ENCODE measurements at places on chromosomes 3 and 15.
A peak's percentile ranks its signal among the peaks of the same experiment; 100 is the strongest.

DNA sequence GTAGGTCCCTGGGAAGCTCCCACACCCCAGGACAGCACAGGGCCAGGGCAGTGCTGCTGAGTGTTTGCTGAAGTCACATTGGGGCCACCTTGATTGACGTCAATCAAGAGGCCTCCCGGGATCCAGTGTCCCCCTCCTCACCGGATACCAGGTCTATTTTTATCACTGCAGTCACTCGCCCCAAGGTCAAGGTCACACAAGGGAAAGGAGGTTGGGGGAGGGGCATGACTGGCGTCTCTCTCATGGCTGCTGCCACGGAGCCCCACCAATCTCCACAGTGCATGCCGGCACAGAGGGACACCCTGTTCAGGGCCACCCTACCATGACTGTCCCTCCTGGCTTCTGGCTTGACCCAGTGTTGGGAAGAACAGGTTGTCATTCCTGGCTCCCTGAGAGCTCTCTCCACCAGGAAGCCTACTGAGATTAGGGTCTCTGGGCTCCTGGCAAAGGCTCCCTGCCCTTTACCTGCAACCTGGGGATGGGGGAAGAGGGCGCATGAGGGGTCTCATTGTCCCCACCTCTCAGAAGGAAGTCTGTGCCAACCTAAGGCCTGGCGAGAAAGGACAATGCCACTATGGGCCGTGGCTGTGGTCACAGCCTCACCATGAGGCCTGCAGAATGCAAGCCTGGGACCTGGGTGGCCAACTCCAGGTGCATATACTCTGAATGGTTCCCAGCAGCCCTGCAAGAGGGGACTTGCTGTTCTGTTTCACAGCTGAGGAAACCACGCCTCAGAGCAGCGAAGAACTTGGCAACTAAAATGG lies 1.5 kb downstream of the MYL3 start:
- DNase-seq: no peak

GRCh38 chr3:116770815-116771450 lies 61.4 kb downstream of the TUSC7 start:
- DNase-seq: peak; percentile 35

DNA sequence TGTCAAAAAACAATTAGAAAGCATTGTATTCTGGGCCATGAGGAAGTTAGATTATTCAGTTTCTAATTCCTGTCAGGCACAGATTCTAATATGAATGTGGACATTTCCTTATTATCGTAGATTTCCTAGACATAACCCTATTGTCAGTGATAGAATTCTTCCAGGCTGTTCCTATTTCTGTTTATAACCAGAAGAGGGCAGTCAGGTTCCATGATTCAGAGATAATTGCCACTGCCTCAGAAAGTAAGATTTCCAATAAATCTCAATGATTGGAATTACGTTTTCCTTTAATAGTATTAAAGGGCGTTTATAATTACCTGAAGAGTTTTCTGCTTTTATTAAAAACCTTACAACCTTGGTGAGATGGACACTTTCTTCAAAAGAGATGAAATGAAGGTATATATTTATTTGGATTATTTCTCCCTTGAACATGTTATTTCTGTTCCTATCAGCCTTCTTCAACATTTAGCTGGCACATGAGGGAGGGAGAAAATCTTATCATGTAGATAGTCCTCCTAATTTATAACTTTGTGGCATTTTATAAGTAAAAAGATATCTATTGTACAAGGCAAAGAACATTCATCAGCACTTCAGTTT lies 439.2 kb downstream of the MCTP2 start:
- DNase-seq: peak; percentile 8

DNA sequence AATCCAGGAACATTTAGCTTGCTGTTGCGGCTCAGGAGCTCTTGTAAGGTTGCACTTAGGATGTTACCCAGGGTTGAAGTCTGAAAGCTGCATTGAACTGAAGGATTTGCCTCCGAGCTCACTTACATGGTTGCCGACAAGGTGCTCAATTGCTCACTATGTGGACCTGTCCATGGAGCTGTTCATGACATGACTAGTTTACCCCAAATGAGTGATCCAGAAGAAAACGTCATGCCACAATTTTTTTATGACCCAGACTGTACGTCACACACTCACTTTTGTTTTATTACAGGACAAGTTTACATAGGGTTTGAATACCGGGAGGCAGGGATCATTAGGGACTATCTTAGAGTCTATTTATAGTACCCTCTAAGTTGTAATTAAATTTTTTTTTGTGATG lies 21.0 kb upstream of the CLDN11 start:
- DNase-seq: no peak

GRCh38 chr3:148146947-148147826 lies 550.5 kb upstream of the AGTR1 start:
- DNase-seq: no peak

DNA sequence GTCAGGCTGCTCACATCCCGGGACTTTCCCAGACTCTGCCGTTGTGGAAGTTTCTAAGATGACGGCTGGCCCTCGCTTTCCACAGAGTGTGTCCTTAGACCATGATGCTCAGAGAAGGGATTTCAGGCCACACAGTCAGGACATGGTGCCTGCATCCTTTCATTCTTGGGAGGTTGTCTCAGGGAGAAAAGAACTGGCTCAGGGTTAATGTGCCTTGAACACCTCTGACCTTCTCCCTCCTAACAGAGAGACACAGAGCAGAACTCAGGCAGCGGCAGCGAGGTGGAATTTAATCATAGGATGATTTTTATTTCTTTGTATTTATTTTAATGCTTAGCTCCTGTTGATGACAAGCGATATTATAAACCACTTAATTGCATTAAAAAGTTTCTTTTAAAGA lies 96.9 kb upstream of the ATP2B2 start:
- no peak for DNase-seq

DNA sequence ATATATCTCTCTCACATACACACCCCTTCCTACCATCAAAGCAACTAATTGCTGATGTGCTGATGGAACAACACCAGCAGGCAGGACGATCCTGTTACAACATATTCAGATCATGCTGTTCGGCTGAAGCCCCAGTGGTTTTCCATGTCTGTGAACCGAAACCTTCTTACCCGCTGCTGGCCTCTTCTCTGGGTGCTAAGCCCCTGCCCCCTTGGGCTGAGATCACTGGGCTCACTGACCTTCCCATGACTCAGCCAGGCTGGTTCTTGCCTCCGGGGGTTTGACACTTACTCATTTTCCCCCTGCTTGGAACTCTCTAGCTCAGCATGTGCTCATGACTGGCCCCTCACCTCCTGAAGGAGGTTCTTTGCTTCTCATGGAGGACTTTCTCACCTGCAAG lies 122.0 kb upstream of the RGMA start:
- DNase-seq: no peak

GRCh38 chr3:58874248-58874741 lies 175.5 kb downstream of the CFAP20DC start:
- DNase-seq: no peak

DNA sequence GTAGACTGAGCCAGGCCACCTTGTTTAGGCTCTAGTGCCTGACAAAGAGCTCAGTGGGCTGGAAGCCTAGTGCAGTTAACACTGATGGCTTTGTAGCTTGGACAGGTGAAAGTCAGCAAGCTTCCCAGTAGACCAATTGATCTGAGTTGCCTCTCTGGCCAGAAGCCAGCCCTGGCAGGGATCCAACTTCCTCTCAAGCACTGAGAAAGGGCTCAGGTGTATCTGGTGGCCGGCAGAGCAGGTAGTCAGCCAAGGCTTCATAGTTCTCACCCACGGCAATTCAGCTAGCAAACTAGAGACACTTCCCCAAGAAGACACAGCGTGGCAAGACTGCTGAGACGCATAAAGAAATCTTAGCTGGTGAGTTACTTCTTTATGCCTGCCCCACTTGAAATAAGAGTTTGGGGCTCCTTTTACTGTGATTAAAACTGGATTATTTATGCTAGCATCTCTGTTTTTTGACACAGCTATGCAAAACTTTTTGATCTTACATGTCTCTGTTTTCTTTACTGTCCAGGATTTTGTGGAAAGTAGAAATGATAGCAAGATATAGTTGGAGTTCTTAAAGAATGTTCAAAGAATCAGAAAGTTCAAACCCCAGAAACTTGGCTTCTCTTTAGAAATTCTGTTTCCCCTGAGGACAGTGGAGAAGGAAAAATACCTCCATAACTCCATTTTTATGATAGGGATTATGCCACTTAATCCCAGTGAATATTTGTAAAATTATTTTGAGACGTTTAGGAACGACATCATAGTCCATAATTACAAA lies 8.4 kb upstream of the CA12 start:
- no peak for DNase-seq

- no peak for DNase-seq
Measured at GRCh38 chr3:24595796-24596195, 101.1 kb upstream of the THRB start.

DNA sequence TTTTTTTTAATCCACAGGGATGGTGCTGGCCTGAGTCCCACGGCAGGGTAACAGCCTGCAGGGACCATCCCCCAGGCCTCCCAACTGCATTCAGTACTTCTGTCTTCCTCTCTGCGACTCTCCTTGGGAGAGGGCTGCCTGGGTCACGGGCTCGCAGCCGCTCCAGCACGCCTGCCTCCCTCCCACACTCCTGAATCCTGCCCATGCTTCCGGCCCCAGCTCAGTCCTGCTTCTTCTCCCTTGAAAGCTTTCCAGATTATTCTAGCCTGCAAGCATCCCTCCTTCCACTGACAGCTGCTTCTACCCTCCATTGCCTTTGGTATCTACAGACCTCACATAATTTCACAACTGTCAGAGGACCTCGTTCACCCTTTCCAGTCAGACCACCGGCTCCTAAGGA lies 32.4 kb downstream of the MEGF11 start:
- DNase-seq: no peak

DNA sequence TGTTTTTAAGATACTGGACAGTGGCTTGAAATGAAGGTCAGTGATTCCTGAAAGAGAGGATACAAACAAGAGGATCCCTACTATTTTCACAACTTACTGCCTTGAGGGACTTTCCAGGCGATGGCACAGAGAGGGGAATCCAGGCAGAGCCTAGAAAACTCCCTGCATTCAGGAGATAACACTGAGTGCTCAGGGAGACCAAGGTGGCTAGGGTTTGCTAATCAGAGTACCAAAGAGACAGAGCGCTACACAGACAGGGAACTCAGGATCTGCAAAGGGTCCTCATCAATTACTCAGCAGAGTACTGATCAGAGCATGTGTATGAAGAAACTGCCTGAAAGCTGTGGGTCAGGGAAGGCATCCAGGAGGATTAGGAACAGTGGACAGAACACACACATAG lies 11.7 kb upstream of the MRPS22 start:
- DNase-seq: no peak

GRCh38 chr15:62582580-62582979 lies 417.5 kb upstream of the C2CD4B start:
- DNase-seq: no peak

DNA sequence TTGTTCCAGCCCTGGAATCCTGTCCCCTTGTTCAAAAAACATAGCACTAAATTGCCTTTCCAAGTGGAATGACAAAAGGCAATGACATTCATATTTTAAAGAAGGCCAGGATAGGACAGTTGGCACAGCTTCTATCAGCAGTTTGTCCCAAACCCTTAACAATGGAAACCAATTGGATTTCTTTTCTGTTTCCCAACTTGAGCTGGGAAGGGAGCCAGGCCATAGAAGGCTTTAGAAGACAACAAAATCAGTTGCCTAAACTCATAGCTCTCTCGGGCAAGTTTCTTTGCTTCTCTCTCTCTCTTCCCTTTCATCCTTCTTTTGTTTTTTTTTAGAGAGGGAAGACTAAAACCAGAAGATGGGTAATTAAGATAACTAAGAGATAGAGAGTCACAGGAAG lies 227.7 kb upstream of the TPRG1 start:
- DNase-seq: no peak

- DNase-seq: no peak
Measured at GRCh38 chr3:128335621-128336296, 130.9 kb downstream of the DNAJB8 start.

Data from AG09319 (cell line).